ENCODE measurements at places on chromosomes 3 and 15.

GRCh38 chr15:76151599-76151974 lies 91.8 kb downstream of the TMEM266 start:
- no peak for DNase-seq

DNA sequence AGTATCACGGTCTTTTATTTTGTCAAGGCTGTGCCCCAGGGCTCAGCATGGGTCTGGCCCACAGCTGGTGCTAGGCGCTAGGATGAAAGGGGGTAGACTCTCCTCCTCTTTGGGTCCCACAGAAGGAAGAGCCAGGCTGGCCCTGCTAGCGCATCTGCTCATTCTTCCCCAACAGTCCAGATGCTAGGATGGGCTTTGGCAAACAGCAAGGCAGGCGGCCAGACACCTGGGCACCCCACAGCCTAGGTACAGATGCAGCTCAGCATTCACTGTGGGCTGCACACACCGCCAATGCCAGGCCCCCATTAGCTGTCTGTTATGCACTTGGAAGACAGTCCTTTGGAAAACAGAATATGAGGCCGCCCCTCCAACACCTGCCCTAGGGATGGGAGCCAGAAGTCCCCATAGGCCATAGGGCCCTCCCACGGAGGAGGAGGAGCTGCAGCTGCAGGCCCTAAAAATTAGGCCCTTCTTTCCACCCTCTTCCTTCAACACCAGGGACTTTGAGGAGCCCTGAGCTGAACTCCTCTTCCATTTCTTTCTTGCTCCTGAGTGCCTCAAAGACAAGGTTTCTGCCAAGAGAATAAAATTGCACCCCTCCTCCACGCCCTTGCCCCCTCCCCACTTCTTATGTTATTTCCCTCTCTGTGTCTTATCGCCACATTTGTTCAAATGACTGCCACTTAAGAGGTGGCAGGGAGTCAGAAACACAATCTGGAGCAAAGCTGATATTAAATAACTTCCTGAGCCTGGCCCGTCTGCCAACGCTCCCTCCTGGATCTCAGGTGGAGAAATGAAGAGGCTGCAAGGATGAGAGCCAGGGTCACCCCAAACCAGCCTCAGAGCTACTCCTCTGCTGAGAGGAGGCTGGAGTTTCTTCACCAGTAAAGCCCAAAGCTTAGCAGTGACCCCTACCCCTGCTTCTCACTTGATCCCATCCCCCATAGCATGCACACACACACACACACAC lies 13.7 kb downstream of the NTRK3 start:
- no peak for DNase-seq

GRCh38 chr15:27903405-27903804 lies 195.7 kb downstream of the OCA2 start:
- no peak for DNase-seq

DNA sequence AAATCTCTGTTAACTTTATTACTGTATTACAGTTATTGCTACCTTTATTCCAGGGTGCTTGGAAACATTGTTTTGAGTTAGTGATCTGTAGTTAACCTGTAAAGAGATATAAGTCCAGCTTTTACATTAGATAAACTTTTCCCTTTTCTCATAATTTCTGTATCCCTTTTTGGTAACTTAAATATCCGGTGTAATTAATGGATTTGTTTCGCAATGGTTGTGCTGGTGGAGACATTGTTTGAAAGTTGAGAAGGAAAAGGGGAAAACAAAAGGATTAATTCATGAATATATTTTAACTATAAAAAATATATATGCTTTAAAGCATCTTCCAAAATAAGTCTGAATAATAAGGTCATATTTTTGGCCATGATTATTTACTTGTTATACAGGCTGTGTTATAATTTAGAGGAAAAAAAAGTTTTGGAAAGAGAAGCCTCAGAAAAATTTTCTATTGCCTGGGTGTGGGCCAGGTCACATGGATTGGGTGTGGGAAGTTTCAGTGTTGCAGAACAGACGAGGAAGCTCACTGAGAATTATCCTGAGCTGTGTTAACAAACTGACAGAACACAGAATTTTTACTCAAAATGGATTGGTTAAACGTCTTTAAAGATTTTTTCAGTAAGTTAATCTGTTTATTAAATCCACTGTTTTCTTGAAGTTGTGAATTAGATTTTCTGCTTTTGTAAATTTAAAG lies 27.7 kb upstream of the IL20RB start:
- no peak for DNase-seq

GRCh38 chr3:52784021-52784621 lies 6.7 kb downstream of the ITIH1 start:
- DNase-seq = no peak
